Right cardiac atrium (tissue), 5 donors: ENCODE measurements at places on chromosomes 11 and 22.

- no peak for DNase-seq
These were observed 1231.7 kb downstream of the LRRC4C start for GRCh38 chr11:40227730-40228129.

DNA sequence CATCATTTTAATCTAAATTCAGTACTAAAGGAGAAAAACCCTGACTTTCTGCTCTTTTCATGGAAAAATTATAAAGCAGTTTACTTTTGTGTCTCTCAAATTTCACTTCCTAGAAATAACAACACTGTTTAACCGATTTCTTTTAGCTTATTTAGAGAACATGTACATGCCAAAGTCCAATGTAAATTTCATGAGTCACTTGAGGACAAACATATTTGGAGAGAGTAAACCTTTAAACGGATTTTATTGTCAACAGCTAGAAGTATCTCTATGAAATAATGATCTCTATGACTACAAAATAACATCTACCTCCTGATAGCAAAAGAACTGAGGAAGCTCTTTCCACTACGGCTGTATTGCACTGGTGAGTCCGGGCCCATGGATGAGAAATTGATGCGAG is 46.3 kb upstream of the SLC22A25 start:
- no peak for DNase-seq

GRCh38 chr22:29722151-29722550 is 2.3 kb downstream of the CABP7 start:
- no peak for DNase-seq

GRCh38 chr11:57379732-57380131 is 1.2 kb downstream of the PRG3 start:
- no peak for DNase-seq

- no peak for DNase-seq
These were observed 71.0 kb downstream of the ARHGAP8 start for GRCh38 chr22:44823396-44823795.

GRCh38 chr11:75776546-75776945 is 8.0 kb downstream of the DGAT2 start:
- no peak for DNase-seq

GRCh38 chr22:47057916-47058585 is 295.6 kb downstream of the TBC1D22A start:
- no peak for DNase-seq

DNA sequence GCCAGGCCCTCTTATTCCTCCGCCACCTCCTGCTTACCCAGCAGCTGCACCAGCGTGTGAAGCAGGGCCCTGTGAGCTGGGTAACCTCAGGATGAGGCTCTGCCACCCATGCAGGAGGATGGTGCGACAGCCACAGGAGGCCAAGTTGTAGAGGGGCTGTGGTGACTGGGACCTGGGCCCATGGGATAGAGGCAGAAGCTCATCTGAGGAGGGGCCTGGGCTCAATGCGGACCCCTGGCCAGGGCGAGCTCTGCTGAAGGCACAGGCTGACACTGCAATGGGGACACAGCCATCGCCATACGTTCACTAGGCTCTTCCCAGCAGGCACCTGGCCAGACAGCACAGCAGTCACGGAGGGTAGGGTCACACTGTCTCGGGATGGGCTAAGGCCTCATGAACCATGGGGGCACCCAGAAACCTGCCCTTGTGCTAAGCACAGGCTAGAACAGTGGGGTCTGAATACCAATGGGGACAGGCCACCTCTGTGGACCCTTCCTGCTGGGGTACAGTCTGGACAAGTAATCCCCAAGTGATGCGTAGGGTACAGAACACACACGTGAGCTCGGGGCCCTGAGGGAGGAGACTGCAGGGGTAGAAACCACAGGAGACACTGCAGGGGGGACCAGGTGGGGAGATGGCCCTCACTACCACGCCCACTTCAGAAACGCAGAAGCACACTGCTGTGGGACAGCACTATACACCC is 35.3 kb downstream of the GNB1L start:
- no peak for DNase-seq
